ENCODE measurements at places on chromosomes 3 and 15.

- no peak for DNase-seq
Observed at GRCh38 chr3:27985369-27986035, 255.9 kb upstream of the CMC1 start.

GRCh38 chr15:25783134-25783533 lies 80.0 kb downstream of the ATP10A start:
- DNase-seq: no peak

DNA sequence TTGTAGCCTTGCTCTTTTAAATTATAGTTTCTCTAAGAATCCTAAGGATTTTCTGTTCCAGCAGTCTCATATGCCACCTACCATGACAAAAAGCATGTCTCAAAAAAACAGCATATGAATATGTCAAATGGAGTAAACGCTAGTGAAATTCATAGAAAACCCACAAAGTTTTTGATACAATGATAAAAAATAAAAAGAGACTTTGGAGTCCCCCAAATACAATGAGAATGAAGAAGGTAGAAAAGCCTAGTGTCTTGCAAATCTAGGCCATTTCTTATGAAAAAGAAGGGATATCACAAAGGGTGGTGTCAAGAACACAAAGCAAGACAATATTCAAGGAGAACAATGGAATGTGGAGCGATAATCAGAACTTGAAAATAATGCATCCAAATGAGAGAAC lies 668.5 kb downstream of the PLOD2 start:
- DNase-seq: no peak

GRCh38 chr15:100180921-100181320 lies 160.9 kb downstream of the ADAMTS17 start:
- DNase-seq: no peak

DNA sequence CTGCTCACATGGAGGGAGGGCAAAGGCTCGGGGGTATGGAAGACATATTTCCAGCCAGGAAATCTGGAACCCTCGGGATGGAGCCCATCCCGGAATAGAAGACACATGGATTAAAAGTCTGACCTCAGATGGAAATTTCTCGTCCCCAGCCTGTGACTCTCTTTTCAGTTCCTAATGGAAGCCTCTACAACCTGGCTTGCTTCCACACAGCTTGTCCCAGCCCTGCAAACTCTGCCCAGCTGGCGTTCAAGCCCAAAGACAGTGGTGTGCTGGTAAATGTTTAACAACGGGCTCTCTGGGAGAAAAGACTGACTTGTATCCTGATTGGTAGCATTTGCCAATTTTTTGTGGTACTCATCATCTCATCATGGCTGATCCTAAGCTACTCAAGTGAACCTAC lies 35.6 kb upstream of the TLE3 start:
- no peak for DNase-seq

DNA sequence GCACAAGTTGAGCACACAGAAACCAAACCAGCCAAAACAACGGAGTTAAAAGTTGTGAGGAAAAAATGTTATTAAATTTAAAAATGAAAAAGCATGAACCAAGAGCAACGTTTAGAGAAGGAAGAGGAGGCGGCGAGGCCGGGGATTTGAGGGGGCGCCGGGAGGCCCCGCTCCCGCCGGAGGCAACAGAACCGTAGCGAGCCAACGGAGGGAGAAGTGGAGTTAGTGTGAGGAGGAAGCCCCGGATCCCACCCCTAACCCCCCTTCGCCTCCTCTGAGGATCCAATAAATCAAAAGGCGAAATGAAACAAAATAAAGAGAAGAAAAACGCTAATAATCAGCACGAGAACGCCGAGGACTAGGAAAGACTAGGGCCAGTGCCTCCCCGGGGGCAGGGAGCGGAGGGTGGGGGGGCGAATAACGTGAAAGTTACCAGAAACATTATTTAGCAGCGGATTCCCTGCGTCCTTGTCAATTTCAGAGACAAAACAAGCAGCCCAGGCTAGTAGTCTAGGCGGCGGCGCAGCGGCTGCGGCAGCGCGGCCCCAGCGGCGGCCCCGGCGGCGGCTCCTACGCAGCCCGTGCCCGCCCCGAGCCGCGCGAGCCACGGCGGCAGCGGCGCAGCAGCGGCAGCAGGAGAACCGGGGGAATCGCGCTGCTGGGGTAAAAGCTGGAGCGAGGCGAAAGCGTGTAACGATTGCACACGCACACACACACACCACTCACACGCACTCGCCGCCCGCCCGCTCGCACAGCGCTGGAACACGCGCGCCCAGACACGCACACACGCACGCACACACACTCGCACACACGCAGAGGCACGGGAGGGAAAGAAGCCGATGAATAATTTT lies 1.7 kb downstream of the MEIS2 start:
- peak; percentile 33 for DNase-seq

- DNase-seq: no peak
Observed at GRCh38 chr15:43276563-43277200, 10.0 kb upstream of the TGM5 start.

- DNase-seq: no peak
Observed at GRCh38 chr3:123755085-123755484, 129.0 kb downstream of the MYLK start.

DNA sequence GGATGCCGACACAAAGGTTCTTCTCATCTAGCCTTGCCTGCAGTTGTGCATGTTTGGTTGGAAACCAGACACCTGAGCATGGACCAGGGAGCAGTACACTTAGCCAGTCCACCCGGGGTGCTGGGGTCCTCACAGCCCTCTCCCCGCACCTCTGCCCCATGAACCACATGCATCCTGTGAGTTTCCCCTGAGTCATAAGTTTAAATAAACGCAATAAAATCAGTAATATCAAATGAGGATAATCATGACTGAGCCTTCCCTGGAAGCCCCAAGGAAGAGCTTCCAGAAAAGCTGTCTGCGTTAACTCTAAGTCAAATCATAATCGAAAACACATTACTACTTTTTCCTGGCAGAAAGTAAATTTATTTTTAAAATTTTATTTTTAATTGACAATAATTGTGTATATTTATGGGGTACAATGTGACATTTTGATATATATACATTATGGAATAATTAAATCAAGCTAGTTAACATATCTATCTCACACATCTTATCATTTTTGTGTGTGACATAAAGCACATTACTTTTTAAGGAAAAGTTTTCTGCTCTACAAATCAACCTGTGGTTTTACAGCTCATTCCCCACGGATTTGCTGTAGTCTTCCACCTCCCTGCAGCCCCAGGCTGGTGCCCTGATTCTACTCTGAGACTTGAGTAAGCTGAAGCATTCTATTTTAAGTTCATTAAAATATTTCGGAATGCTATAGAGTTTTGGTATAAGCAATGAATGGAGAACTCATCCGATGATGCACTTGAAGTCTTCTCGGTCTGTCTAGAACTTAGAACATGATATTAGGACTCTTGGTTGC lies 166.0 kb upstream of the EIF1B start:
- DNase-seq: no peak

- no peak for DNase-seq
Observed at GRCh38 chr3:178513546-178514380, 22.5 kb upstream of the KCNMB2 start.

DNA sequence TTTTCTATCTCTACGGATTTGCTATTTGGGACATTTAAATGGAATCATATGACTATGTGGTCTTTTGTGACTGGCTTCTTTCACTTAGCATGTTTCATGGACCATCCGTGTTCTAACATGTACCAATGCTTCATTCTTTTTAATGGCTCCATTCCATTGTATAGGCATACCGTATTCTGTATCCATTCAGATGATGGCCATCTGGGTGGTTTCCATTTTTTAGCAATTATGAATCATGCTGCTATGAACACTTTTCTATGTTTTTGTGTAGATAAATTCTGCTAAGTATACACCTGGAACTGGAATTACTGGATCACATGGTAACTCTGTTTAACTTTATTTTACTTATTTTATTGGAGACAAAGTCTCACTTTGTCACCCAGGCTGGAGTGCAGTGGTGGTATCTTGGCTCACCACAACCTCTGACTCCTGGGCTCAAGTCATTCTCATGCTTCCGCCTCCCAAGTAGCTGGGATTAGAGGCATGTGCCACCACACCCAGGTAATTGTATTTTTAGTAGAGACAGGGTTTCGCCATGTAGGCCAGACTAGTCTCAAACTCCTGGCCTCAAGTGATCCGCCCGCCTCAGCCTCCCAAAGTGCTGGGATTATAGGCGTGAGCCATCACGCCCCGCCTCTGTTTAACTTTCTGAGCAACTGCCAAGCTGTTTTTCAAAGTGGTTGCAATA lies 13.4 kb downstream of the UBP1 start:
- DNase-seq: no peak

- DNase-seq: no peak
Observed at GRCh38 chr15:39869254-39869653, 50.8 kb downstream of the GPR176 start.

DNA sequence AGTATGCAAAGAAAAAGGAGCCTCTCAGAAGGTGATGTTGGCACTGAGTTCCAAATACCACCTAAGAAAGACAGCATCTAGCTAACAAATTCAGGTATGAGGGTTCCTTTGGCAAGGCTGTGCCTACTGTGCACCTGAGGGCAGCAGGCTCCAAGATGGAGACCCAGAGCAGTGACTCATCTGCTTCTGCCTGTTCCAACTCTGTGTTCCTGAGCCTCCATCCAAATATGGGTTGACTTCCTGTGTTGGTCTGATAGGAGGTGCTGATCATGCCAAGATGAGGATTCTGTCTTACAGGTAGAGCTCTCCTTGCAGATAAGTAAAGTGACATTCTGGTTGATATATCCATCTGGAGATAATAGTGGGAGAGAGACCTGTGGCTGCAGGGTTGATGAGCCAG lies 26.0 kb downstream of the SV2B start:
- no peak for DNase-seq

DNA sequence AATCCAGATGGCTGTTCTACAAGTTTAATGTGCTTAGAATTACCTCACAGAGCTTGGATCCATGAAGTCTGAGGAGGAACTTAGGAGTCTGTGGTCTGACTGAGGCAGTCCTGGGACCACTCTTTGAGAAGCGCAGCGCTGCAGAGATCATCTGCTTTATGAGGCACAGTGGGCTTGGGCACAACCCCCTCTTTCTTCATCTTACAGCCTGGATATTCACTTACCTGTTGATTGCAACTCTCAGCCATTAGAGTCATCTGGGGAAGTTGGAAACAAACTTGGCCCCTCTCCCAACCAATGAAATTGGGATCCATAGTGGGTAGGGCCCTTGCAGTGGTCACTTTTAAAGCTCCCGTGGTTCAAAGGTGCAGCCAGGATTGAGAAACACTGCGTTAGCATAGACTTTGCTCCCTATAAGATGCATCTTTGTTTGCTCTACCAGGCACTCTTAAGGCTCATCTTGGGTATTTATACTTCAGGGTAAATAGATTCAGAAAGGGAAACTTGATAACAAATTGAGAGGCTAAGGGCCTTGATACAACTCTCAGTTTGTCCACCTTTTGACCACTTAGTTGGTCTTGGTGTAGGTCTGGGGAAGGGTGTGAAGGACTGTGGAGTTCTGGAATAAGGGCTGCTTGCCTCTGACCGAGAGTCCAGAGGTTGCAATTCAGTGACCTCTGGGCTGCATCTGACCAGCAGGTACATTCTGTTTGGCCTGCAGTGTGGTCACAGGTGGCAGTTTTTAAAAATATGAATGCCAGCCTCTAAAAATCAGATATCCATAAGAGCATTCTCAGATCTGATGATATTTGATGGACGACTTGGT lies 22.8 kb downstream of the FEM1B start:
- DNase-seq: no peak

- DNase-seq: no peak
Observed at GRCh38 chr15:57082054-57082728, 163.7 kb downstream of the TCF12 start.

Data from CD4-positive, alpha-beta memory T cell (primary cell).